ENCODE measurements at places on chromosomes 13 and 19.

DNA sequence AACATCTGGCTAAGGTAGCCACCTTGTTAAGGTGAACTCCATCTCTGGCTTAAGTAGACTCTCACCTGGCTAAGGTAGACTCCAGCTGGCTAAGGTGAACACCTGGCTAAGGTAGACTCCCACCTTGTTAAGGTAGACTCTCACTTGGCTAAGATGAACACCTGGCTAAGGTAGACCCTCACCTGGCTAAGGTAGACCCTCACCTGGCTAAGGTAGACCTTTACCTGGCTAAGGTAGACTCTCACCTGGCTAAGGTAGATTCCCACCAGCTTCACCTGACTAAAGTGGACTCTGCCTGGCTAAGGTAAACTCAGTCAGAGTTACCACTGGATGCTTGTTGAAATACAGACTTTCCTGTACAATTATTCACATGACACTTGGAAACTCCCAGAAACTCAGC is 23.6 kb downstream of the PIN1 start:
- no peak for DNase-seq

- no peak for DNase-seq
These were observed 464.4 kb downstream of the ITGBL1 start for GRCh38 chr13:101916775-101917474.

DNA sequence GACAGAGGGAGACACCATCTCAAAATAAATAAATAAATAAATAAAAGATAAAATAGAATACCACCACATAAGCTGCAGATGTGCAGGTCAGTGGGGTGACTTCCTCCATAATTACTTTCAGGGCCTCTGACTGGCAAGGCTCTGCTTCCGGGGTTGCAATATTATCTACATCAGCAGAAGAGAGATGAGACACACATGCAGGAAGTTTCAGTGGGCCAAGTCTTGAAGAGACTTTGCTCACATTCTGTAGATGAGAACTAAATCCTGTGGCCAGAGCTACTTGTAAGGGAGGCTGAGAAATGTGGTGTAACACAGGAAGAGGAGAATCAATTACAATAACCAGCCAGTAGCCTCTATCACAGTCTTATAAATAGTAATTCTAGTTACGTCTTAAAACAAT is 89.9 kb upstream of the MAB21L1 start:
- DNase-seq = no peak

GRCh38 chr13:41854758-41855157 is 106.2 kb downstream of the VWA8 start:
- no peak for DNase-seq

- no peak for DNase-seq
These were observed at the start of gene ZNF382 for GRCh38 chr19:36605101-36605876. TSS of gene ZNF382 (plus strand) at chr19:36605313. CDS start at chr19:36609915, 4,602 bp downstream.

DNA sequence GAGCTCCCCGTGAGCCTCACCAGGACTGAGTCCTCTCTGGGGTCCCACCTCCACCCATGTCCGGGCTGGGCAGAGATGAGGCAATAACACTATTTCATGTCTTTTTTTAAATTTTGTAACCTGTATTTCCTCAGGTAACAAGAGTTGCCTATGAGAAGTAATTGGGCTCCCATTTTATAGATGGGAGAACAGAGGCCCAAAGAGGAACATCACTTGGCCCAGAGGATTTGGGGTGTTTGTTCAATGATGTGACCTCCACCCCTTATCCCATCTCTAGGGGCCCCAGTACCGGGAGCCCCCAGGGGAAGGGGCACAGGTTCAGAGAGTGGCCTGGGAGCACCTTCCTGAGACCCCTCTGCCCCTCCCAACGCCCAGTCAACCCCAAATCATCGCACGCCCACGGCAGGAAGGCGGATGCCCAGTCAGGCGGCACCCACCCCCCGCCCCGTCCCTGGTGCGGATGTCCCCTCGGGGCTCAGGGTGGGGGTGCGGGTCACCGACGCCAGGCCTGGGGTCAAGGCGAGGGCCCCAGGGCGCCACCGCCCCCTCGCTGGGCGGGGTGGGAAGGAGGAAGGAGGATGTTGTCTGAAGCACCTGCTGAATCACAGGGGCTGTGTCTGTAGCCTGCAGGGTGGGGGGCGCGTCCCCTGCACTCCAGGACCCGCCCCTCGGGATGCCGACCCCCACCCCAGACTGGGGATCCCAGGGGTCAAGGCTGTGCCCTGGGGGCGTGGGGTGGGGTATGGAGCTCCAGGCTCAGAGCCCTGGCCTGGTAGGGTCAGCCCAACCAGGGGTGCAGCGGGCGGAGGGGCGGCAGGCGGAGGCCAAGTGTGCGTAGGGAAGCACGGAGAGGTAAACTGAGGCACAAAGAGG is 9.0 kb upstream of the CIRBP start:
- no peak for DNase-seq

DNA sequence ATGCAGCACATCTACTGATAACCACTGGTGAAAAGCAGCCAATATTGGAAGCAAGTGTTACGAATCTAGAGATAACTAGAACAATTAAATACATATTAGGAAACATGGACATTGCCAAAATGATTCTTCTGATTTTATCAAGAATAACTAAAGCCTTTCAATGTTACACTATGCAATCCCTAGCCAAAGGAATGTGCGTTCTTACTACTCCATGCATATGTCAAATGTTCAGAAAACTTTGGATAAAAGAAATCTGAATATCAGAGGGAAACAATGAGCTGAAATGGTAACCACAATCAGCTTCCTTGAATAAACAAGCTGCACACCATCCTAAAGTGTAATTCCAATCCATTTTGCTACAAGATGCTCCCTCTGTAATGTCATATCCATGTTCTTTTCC is 951 bp upstream of the POSTN start:
- DNase-seq = no peak

GRCh38 chr13:30457306-30457891 is 8.3 kb downstream of the HMGB1 start:
- no peak for DNase-seq

- DNase-seq = no peak
These were observed 518.4 kb upstream of the SLITRK1 start for GRCh38 chr13:84400706-84401105.

DNA sequence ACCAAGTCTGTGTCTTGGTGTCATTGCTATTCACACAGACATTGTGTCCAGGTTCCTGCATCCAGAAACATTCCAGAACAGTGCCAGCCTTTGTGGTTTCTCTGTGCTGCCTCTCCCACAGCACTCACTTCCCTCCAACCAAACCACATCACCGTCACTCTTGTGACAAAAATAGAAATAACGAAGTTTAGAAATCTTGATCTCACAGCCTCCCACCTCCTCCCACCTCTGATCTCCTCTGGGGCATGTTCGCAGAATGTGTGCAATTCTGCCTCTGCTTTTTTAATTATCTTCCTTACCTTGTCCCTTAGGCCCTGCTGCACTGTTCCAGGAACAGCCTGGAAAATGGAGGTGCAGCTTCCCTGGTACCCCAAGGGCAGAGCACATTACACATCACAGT is 8.7 kb upstream of the SERPINE3 start:
- no peak for DNase-seq

DNA sequence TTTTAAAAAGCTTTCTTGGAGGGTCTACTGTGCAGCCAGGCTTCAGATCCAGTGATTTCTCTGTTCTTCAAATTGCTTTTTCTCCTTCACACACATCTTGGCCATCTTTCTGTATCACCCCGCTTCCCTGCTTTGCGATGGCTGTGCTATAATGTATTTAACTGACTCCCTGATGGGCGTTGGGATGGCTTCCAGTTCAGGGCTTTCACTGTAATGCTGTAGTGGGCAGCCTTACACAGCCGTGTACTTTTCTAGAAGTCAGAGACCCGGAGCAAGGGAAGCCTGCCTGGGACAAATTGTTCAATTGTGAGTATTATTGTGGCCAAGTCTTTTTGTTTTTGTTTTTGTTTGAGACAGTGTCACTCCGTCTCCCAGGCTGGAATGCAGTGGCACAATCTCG is 19.4 kb upstream of the PAK4 start:
- DNase-seq = no peak

DNA sequence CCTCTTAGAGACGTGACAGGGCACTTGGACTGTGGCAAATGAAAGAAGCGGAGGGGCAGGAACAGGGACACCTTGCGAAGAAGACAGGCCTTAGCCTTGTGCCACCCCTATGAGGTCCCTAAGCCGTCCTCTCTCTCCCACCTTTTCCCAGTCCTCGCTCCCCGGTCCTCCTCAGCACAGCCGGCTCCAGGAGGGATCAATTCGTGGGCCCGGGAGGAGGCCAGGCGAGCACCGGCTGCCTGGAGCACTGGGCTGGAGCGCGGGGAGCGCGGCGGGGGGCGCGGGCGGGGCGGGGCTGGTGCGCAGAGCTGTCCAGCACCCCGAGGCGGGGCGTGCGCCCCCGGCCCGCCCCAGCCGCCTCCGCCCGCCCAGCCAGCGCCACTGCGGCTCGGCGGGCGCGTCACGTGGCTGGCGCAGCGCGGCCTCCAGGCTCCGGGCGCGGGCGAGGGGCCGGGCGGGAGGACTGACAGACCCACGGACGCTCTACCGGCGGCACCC is at the start of gene LRP3:
TSS of gene LRP3 (plus strand) at position 466 of the 498 bp plus-strand sequence. CDS start 456 bp downstream, outside the sequence.
- DNase-seq = no peak

DNA sequence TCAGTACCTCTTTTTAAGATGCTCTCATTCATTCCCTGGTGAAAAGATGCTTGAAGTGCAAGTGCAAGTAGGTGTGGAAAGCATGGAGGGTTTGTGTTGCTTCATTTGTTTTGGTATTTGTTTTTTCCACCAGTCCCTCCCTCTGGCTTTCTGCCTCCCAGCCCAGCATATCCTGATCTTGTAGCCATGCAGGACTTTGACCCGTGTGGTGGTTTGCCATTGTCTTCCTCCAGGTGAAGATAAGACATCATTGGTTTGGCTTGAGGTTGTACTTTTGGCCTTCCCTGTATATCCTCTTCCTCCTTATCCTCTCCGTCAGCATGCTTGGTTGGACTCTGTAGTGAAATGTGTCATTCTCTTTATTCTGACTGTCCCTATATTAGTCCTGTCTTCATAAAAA is 9.1 kb downstream of the SPINT2 start:
- no peak for DNase-seq

DNA sequence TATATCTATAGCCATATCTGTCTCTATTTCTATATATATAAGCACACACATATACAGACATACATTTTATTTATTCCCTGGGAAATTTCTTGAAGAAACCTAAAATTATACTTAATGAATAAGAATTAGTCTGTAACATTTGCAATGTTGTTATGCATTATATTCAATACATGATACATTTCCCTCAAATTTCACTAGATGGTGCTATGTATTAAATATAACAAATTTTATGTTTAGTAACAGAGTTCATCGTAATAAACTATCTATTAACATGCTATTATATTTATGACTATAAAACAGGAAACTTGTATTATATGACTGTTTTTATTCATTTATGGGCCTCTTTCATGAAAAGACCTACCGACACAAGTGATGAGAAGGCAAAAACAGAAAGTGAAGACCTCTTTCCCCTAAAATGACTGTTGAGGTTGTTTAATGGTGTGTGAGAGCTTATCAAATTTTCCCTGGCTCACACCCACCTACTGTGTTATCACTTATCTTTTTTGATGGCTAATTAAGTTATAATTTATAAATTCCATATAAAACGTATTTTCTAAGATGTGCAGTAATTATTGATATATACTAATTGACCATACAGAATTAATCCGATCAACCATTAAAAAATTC is 881.9 kb downstream of the SLITRK6 start:
- no peak for DNase-seq

GRCh38 chr13:88948501-88948900 is 1277.3 kb downstream of the SLITRK5 start:
- no peak for DNase-seq

DNA sequence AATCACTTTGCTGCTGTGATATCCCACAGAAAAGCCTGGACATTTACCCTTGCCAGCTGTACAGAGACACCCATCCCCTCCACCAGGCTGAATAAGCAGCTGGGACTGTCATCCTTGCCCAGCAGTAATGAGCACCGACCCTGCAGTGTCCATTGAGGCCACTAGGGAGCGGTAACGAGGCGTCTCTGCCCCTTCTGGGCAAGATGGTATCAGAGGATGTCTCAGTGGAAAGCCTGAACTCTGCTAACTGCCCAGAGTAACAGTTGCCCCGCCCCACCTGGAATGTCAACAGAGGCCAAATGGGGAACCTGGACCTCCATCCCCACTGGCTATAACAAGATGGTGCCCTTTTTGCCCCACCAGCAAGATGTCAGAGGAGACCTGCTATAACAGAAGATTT is 22.8 kb upstream of the CEACAM20 start:
- no peak for DNase-seq

DNA sequence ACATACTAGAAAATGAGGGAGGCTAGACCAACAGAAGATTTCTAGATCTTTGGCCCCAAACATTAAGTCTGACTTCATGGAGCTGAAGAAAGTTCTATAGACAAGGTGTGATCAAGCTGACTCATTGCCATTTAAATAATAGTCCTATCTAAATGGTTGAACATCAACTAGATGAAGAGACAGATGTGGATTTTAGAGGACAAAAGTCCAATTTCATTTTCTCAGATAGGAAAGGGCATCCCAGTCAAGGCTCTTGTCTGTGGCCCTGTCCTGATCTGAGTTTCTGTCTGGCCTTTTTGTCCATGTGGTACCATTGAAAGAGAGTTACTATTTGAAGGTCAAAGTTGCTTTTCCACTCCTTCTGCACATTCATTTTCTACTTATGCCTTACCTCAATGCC is 74.6 kb downstream of the MBNL2 start:
- no peak for DNase-seq

GRCh38 chr19:48480183-48480557 is 11.0 kb downstream of the CYTH2 start:
- DNase-seq = no peak

DNA sequence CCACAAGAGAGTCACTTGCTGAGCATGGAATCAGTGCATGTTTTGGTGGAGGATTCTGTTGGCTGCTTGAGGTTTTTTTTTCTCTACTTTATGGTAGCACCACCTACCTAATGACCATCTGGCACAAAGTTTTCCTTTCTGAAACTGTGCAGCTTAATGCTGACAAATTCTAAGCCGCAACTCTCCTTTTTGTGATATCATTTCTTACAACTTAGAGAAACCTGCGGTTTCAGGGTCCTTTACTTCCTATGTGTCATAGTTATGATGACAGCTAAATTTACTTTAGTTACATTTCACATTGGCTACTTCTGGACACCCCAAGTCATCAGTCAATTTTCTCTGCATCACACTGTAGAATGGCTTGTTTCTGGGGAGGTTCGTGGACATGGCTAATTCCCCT is 115.4 kb upstream of the TMTC4 start:
- no peak for DNase-seq

DNA sequence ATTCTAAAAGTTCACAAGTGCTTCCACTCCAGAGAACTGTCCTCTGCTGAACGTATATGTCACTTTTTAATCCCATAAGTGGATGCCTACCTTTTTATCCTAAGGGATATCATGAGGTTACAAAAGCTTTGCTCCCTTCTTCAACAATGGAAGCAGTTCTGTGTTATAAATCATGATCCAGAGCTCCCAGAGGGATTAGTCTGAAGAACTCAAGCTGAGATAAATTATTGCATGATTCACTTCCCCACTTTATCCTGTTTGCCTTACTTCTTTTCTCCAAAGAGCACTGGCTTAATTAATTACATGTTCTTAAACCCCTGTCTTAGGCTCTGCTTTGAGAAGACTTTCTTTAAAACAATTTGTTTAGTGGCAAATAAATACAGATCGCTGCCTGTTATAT is 246.7 kb downstream of the PCDH17 start:
- DNase-seq = no peak

- no peak for DNase-seq
These were observed 12.5 kb upstream of the PDX1 start for GRCh38 chr13:27907121-27907787.

All from cortex of kidney (tissue), 1 donor.